ENCODE measurements at places on chromosomes 3 and 15. TPM values are rescaled to one million over a fixed set of nuclear protein-coding genes. Genes with fewer than 3 reads are reported as not detected.

ERC2 gene
- polyA plus RNA-seq, result 2.5 TPM

GRCh38 chr15:101489599-101490407 is at the start of gene PCSK6:
TSS of gene PCSK6 (minus strand) at chr15:101489707. CDS start at chr15:101489670, 37 bp downstream.
- DNase-seq, result peak; percentile 28

GRCh38 chr3:80492162-80492561 is 724.4 kb upstream of the ROBO1 start:
- DNase-seq, result no peak

- no peak for DNase-seq
These were observed 58.7 kb upstream of the MEF2A start for GRCh38 chr15:99507016-99507503.

- peak; percentile 41 for DNase-seq
These were observed 144.2 kb upstream of the ABHD17C start for GRCh38 chr15:80550908-80551260.

GRCh38 chr15:62050115-62050514 is 10.1 kb downstream of the VPS13C start:
- no peak for DNase-seq

- DNase-seq, result no peak
These were observed 27.2 kb upstream of the ATP1B3 start for GRCh38 chr3:141849056-141849815.

DNA sequence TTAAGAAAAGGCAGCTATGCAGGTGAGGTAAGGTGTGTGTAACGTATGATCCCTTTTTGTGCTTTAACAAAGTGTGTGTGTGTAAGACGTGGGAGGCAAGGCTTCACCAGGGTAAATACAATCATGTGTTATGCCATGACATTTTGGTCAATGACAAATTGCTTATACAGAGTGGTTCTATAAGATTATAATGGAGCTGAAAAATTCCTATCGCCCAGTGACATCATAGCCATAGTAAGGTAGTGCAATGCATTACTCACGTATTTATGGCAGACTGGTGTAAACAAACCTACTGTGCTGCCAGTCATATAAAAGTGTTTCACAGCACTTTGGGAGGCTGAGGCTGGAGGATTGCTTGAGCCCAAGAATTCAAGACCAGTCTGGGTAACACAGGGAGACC is 60.2 kb upstream of the LCTL start:
- DNase-seq, result no peak

GRCh38 chr3:181906338-181906737 is 194.6 kb downstream of the SOX2 start:
- DNase-seq, result no peak

DNA sequence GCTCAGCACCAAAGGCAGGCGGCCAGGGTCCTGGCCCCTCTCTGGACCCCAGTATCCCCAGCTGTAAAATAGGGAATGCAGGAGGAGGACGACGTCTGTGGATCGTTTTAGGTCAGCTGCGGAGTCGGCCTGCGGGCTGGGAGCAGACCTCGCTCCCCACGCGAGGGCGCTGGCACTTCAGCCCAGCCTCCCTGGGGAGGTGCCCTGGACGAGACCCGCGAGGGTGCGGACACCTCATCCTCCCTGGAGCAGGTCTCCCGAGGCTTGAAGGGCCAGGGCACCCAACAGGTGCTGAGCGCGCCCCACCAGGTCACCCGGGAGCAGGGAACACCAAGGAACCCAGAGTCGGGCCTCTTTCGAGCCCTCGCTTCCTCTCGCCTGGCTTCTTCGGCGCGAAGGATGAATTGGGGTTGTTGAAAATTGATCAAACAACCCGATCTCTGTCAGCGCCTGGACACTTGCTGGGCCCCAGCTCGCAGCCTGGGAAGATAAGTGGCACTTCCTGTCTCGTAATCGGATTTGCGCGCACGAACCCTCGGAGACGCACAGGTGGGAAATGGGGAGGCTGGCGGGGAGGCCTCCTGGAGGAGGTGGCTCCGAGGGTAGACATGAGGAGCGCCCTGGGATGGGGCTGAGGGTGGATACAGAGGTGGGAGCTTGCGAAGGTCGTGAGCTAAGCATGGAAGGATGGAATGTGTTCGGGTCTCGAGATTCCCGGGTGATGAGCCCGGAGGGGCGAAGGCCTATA is 588 bp upstream of the VIPR1 start:
- peak; percentile 29 for DNase-seq

GRCh38 chr15:44694416-44694815 is 16.7 kb downstream of the PATL2 start:
- no peak for DNase-seq

- DNase-seq, result no peak
These were observed 41.6 kb upstream of the CLSTN2 start for GRCh38 chr3:139893267-139893962.

DNA sequence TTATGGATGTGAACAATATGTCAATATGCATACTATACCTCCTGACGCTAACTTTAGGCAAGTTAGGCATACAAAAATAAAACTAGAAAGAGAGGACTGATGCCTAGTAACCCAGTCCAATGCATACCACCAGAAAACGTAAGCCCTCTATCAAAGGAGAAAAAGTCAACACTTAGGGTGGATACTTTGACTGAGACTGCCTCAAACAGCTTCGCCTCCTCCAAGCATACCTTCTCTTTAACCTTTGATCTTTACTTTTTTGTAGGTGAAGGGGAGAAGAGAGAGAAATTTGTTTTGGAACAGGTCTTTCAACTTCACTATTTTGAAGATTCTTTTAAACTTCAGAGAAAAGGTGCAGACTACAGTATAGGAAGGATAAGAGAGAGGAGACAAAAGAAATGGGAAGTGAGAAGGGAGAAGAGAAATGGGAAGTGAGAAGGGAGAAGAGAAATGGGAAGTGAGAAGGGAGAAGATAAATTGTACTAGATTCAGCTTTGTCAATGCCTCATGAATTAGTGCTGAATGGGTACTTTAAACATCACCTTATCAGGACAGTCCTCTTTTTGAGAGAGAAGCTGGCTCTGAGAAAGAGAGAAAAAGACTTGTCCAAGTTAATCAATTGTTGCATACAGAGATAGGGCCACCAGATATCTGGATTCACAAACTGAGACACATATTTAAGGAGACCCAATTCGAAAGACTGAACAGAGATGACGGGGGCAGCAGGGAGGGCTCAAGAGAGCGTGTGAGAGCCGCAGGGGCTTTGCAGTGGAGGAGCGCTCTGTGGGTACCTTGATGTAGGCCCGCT is 1.0 kb downstream of the P3H2 start:
- peak; percentile 56 for DNase-seq

DNA sequence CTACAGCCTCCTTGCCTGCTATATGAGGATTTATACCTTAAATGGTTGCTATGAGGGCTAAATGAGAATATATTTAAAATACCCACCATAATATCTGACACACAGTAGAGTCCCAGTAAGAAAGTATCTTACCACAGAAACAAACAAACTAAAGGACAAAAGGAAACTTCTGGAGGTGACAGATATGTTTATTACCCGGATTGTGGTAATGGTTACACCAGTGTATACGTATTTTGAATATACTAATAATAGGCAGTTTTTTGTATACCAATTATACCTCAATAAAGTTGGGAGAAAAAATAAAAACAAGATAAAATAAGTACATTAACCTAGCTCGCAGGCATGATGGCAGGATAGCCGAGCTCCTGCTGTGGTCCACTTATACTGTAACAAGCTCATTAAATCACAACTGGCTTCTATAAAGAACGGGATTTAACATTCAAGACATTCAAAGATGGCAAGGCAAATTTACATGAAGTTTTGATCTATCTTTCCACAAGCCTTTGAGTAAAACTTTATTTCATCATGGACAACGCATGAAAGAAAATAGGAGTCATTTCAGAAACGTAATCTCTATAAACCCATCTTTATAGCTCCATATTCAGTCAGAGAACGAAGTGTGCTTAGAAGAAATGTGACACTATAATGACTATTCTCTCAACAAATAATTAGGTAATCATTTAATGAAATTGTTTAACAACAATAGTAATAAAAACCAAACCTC is 1.5 kb downstream of the RPN1 start:
- DNase-seq, result no peak

- DNase-seq, result peak; percentile 17
These were observed 27.6 kb upstream of the GPR171 start for GRCh38 chr3:151230646-151231045.

DNA sequence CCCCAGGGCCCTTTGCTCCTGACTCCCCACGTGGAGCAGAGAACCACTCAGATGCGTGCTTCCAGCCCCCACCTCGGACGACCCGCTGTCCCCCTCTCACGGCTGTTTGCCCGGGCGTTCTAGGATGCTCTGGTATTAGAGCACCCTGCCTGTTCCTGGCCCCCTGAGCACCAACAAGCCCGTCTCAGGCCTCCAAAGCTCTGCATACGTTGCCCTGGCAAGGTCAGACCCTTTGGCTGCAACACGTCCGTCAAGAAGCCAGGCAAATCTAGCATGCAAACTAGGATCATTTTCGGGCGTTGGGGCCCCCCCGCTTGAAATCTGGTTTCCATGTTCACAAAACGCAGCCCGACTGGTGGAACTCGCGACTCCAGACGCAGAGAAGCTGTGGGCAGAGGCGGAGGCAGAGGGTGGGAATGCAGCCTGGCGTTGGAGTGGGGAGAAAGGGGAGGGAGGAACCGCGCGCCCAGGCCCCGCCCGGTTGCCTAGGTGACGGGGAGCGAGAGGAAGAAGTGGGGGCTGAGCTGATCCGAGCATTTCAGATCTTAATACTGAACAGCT is 86.2 kb upstream of the PIAS1 start:
- peak; percentile 87 for DNase-seq

DNA sequence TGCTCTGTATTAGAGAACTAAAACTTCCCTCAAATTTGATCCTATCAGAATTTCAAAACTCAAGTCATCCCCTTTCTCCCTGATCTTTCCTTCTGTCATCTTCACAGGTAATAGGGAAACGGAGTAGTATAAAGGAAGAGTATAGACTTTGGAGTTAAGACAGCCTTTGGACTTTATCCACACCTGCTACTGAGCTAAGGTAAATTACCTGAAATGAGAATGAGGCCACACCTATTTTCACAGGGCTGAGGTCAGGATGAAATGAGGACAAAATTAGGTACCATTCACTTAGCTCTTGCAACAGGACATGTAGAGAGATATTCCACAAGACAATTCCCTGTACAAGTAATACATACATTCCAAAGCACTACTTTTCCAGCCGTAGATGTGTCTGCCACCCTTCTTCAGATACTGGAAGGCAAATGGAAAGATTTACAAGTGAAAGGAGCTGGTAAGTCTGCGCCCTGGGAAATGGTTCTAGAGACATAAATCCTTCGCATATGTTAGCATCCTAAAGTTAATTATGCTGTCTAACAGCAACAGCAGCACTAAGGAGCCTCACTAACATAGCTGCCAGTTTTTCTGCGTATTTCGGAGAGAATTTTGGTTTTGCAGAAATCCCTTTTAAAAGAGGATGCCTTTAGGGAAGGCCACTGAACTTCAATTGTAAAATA is 461.8 kb downstream of the SHQ1 start:
- no peak for DNase-seq

DNA sequence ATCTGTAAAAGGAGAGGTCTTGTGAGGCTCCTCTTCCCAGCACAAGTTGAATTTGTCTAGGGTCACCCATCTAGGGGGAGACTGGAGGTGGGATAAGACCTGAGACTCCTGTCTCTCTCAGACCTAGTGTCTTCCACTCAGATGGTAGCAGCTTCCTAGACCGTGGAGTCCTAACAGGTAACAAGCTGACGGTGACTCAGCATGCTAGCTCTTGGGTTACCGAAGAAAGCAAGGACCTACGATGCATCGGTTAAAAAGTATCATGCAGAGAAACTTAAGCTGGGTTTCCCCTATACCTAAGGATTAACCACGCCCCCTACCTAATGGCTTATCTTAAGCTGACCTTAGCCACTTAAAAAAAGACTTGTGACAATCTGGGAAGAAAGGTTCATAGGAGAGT is 7.6 kb downstream of the LRRN1 start:
- DNase-seq, result no peak

DNA sequence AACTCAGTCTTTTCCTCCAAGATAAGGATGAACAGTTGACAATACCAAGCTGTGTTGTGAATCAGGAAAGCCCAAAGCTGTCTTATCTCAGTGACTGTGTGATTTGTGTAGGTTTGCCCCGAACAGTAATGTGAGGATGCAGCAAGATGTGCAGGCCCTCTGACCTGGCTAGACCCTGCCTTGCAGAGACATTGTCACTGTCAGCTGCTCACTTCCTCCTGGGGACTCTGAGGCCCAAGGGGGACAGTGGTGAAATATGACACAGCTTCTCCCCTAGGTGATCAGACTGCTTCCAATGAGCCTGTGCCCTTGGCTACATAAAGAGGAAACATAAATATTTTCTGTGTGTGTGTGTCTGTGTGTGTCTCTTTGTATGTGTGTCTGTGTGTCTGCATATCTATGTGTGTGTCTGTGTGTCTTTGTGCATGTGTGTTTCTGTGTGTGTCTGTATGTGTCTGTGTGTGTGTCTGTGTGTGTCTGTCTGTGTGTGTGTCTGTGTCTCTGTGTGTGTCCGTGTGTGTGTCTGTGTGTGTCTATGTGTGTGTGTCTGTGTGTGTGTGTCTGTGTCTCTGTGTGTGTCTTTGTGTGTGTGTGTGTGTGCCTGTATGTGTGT is 21.7 kb downstream of the LRRK1 start:
- DNase-seq, result no peak

All from muscle of back (tissue), 13 donors.